ENCODE measurements at places on chromosomes 11 and 22.
A peak's percentile ranks its signal among the peaks of the same experiment; 100 is the strongest.

- DNase-seq, result no peak
These were observed 13.8 kb downstream of the PARVG start for GRCh38 chr22:44194569-44194968.

GRCh38 chr11:79845002-79845709 lies 404.3 kb upstream of the TENM4 start:
- DNase-seq, result no peak

DNA sequence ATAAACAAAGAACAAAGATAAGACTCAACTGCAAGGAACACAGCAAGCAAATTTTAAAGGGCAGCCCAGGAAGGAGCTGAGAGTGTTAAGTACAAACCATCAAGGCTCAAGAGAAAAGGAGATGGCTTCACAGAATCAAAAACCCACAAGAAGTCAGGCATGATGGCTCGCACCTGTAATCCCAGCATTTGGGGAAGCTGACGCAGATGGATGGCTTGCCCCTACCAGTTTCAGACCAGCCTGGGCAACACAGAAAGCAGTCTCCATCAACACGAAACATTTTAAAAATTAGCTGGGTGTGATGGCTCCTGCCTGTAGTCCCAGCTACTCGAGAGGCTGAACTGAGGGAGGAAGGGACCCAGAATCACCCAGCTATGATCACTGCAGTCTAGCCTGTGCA lies 32.6 kb downstream of the MAPK1 start:
- no peak for DNase-seq

DNA sequence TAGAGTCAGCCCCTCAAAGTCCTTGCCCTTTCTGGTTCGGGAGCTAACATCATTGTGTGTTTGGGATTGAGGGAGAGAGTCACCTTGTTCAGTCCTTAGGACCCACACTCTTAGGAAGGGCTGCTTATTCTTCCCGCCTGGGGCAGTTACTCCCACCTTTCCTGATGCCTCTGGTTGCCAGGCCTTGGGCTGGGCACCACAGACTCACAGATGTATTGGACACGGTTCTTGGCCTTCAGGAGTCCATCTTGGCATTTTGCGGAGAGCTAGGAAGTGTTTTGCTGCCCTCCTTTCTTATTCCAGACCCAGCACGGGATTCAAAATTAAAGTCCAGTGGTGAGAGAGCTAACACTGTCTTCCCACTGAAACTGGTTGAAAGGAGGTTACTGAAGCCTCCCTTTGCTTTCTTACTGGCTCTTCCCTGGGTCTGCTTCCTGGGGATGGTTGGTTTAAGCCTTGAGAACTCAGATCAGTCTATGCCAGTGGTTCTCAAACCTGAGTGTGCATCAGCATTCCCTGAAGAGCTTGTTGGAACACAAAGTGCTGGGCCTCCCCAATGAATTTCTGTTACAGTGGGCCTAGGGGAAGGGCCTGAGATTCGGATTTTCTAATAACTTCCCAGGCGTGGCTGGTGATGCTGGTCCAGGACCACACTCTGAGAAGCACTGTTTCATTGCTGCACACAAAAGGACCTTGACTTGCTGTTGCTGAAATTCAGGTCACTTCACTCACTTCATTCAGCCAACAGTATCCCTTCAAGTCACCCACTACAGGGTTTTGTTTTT lies 1.4 kb downstream of the OSBP2 start:
- DNase-seq, result no peak

GRCh38 chr11:59558270-59558643 lies 46.9 kb downstream of the OR4D9 start:
- DNase-seq, result no peak

DNA sequence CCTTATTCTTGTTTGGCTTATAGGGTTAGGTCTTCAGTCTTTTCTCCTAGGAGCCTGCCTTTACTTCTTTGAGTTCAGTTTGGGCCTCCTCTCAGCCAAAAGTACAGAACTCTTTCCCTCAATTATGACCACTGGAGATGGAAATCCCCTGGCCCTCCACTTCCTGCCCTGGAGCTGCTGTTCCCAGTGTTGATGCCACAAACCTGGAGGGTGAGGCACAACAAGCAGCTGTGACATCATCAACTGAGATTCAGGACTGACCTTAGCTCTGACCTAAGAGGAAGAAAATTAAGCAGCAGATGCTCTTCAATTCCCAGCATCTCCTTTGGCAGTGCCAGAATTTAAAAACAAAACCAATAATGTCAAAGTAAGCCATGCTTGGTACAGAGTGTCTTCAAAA lies 3.0 kb downstream of the ABTB2 start:
- DNase-seq, result no peak

DNA sequence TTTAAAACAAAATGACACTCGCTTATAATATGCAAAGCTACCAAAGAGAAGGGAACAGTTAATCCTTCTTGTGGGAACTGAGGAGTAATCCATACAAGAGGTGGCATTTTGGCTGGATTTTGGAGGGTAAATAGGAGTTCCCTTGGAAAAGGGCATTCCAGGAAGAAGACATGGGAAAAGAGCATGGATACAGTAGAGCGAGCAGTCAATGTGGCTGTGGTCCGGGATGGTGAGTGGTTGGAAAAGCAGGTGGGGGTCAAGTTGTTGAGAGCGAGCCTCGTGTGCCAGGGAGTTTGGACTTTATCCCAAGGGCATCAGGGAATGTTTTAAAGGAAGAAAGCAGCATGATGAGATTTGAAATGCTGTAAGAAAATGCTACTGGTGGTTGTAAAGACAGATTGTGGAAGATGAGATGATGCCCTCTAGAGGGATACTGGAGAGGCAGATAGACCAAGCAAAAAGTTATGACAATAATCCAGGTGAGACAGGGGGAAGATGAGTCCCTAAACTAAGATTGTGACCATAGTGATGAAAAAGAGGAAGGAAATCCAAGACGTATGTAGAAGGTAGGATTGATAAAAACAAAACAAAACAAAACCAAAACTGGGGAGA lies 3.8 kb upstream of the MMP7 start:
- peak; percentile 29 for DNase-seq

- DNase-seq, result no peak
These were observed 16.2 kb downstream of the CD6 start for GRCh38 chr11:60987577-60988277.

GRCh38 chr11:70579316-70579955 lies 181.1 kb downstream of the CTTN start:
- no peak for DNase-seq

- DNase-seq, result no peak
These were observed 387.8 kb upstream of the CADM1 start for GRCh38 chr11:115892016-115892415.

DNA sequence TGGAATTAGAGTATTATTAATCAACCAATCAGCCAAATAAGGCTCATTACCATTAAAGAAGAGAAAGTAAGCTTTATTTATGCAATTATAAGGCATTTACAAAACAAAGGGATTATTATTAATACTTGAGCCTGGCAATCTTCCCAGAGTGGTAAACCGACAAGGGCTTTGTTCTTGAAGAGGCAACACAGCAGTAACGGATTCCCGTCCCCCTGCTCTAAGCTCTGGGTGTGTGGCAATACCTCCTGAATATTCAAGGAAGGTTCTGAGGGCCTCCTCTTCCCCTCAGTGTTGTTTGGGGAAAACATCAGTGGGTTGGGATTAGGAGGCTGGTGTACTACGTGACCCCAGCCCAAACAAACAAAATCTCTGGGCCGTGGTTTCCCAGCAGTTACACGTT lies 176.5 kb downstream of the TENM4 start:
- DNase-seq, result no peak

GRCh38 chr11:116274521-116274920 lies 498.3 kb downstream of the BUD13 start:
- DNase-seq, result no peak

DNA sequence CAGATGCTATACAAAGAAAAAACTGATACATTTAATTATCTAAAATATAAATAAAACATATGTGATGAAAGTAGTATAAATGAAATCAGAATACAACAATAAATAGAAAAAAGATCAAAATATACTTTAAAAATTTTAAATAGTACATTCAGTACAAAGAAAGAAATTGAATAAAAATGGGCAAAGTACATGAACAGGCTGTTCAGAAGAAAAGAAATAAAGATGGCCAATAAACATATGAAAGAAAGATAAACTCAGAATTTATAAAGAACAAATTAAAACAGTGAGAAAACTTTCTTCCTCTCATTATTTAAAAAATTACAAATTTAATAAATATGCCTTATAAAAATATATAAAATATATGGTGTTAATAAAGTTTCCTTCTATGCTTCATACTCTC lies 50.5 kb upstream of the AMOTL1 start:
- DNase-seq, result no peak

- DNase-seq, result no peak
These were observed 2.2 kb downstream of the NCAM1 start for GRCh38 chr11:112963368-112963955.

GRCh38 chr11:13494051-13494450 lies 1.7 kb downstream of the PTH start:
- DNase-seq, result no peak

DNA sequence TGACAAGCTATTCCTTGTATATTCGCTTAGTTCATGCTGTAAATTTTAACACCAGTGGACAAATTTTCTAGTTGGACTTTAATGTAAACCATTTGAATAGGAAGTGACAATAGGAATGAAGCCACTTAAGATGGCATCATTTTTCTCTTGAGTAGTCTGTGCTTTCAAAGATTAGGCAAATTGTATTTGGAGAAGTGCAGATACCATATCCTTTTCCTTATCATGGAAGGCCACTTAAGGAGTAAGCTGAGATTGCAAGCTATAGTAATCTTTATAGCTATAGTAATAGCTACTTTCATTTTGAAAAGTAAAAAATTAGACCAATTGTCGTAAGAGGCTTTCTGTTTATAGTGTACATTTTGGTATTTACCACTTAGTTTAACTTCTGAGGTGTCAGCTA lies 12.8 kb downstream of the CAPRIN1 start:
- DNase-seq, result no peak

DNA sequence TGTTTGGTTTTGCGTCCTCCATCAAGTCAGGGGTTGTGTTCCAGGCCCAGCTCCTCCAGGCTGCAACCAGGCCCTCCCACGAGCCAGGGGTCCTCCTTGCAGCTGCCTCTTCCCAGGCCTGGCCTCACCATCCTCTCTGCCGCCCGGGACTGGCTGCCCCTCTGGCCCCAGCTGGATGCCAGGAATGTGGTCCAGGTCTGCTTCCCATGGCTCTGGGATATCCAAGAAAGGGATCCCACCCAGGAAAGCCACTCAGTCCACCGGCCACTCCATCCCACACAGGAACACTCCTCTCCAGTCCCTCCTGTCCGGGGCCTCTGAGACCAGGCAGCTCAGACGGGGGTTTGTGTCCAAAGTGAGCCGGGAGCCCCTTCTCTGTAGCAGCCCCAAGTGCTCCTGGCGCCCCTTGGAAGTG lies 336.4 kb downstream of the BRD1 start:
- no peak for DNase-seq

DNA sequence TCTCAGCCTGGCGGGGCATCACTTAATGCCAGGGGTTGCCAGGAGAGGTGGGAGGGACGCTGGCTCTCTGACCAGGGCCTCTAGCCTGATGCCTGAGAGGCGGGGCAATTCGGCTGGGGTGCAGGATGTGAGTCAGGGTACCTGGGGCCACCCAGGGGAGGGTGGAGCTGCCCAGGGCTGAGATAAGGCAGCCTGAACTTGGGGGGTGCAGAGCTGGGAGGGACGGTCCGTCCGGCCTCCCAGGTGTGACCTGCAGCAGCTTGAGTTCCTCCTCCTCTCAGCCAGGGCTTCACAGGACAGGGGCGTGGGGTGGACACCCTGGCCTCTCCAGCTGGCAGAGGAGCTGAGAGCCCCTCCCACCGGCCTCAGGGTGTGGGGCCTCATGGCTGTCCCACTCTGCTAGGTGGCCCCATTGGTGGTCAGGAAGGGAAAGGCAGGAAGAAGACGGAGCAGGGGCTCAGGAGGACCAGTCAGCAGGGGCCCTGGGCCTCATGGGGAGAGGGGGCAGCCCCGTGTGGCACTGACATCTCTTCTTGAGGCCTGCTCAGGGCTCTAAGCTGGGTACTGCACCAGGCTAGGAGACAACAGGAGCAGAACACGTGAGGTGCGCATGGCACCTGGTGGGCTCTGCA lies 942 bp upstream of the RPS6KA4 start:
- no peak for DNase-seq

GRCh38 chr11:16012125-16012751 lies 344.1 kb downstream of the SOX6 start:
- no peak for DNase-seq

DNA sequence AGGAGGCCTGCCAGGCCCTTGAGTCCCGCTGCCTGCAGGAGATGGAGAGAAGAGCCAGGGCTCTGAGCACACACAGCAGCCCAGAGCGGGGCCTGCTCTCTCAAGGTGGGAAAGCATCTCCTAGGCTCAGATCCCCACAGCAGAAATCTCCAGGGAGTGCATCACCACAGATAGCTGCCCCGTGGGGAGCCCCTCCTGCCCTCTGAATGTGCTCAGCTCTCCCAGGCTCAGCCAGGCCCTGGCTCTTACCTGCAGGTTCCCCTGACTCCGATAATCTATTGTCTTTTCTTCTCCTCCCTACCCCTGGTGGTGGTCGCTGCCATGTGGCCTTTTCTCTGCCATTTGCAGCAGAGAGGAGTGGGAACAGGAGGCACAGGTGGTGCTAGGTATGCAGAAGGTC lies 49.9 kb downstream of the BTG4 start:
- DNase-seq, result no peak

DNA sequence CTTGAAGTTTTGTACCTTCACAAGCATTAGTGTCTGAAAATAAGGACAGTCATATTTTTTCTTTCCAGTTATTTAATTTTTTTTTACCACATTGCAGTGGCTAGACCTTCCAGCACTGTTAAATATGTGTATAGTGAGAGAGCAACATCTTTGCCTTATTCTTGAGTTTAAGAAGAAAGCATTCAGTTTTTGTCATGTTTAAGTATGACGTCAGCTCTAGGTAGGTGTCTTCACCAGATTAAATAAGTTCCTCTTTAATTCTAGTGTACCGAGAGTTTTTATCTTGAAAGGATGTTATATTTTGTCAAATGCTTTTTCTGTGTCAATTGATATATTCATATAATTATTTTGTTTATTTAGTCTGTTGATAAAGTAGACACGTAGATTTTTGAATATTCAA lies 258.8 kb downstream of the FAM181B start:
- DNase-seq, result no peak

DNA sequence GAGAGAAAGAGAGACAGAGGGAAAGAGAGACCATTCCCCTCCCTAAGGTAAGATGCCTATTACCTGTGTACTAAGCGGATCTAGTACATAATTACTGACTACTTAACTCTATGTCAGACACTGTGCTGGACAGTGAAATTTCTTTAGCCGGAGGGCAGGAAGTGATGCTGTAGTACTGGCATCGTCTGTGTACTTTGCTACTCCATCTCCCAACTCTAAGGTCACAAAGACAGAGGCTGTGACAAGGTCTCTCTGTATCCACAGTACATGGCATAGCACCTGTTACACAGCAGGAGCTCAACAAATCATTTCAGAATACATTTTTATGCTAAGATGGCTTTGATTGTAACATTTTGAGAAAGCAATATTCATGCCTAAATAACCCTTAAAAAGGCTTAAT lies 9.0 kb downstream of the BLID start:
- no peak for DNase-seq

- DNase-seq, result peak; percentile 89
These were observed at the start of gene SLC35F2 for GRCh38 chr11:107858217-107859070. Gene SLC35F2 (minus strand): TSS chr11:107858787. CDS start chr11:107858767, 20 bp downstream.

All from GM10248 (cell line).